NB4 (cell line): ENCODE measurements at places on chromosomes 4 and X.

DNA sequence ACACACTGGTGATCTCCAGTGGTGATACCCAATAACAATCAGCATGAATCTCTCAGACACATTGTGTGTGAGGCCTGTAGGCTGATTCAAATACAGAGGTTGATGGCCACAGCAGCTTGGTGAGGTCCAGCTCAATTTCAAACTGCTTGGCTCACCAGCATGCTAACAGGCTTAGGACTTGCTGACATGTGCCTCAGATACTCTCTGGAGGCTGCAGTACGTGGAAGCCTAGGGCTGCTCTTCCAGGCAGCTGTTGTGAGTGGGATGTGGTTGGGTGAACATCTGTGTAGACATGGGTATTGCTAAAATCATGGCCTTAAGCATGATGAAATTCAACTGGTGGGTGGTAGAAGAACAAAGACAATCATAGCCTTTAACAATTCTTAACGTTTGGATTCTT is 4.3 kb downstream of the CXCL9 start:
- DNase-seq = peak; percentile 88

- peak; percentile 65 for DNase-seq
Observed at GRCh38 chr4:23614284-23614892, 275.5 kb downstream of the PPARGC1A start.

- DNase-seq = no peak
Observed at GRCh38 chr4:87304745-87305432, 17.8 kb downstream of the HSD17B13 start.

- DNase-seq = no peak
Observed at GRCh38 chrX:57211906-57212305, 74.6 kb upstream of the FAAH2 start.

- no peak for DNase-seq
Observed at GRCh38 chr4:173012608-173013007, 156.0 kb upstream of the GALNT7 start.

- DNase-seq = no peak
Observed at GRCh38 chr4:1713003-1713851, 1.1 kb upstream of the SLBP start.

DNA sequence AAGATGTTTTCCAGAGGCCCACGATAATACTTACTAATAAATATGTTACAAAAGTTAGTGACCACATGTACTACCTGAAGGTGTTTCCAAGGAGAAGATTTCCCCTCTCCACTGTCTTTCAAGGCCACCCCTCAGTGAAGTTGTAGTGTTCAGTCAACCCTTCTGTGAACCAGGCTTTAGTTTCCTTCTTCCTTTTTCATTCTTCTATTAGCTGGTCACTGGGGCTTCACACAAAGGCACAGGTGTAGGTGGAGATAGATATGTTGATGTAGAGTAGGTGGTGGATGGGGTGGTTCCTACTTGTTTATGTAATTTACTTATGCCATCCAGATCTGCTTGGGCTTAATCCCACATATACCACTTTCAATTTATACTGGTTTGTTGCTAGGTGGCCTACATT is 43.3 kb upstream of the ADAM29 start:
- no peak for DNase-seq

DNA sequence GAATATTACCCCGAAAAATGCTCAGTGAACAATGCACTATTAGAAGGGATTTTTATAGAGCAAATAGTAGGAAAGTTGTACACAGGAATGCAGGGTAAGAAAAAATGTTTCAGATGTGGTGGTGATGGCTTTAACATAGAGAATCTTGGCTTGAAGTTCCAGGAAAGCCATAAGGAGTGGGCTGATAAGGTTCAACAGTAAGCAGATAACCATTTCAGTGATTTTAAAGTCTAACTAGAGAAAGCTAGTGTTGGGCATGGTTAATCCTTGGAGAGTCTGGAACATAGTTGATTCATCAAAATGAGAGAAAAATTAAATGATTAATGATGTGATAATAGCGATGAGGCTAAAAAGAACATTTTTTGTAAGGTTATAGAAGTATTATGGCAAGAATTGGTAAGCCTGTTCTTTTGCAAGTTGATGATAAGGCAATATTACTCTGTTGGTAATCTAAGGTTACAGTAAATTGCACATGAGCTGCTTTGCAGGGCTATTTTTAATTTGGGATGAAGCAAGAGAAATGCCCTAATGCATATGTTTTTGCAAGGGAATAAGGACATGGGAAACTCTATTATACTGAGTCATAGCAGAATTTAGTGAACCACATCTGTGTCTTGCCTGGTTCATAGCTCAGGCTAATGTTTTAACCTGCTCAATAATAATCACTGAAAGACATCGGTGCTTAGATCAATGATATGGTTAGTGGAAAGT is 44.3 kb downstream of the GALNTL6 start:
- no peak for DNase-seq

DNA sequence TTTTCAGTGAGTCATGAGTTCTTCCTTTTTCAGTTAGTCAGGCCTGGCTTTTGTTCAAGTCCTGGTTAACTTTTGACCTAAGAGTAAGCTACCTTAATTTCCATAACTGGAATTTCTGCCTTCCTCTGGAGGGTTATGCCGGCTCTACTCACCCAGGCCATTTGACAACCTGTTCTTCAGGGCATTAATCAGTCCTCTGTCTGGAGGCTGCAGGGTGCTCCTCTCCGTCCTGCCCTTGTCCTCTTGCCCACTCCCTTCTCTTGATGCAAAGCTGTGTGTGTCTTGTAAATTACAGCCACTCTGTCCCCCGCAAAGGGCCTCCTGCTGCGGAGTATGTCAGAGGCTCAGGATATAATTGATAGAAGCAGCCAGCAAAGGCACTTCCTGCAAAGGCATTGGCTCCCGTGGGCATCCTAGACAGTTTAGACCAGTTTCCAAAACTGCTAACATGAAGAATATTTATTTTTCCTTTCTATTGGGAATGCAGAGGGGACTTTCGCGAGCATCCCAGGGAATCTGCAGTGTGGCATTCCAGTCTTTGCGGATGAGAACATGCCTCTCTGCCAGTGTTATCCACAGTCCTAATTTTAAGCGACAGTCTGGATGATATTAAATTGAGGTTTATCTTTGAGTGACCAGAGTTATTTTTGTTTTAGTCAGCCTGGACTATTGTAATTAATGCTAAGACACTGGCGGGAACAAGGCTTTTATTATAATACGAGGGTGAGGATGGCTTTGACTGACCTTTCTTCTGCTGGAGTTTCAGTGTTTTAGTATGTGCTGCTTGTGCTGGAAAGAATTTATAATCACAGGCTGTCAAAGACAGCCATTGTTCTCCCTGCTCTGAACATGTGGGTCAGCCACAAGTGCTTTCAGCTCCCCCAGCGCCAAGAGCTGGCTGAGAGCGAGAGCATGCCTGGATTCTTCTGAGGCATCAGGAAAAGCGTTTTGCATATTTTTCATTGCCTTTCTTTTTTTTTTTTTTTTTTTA is 74.2 kb downstream of the LIMCH1 start:
- DNase-seq = no peak

DNA sequence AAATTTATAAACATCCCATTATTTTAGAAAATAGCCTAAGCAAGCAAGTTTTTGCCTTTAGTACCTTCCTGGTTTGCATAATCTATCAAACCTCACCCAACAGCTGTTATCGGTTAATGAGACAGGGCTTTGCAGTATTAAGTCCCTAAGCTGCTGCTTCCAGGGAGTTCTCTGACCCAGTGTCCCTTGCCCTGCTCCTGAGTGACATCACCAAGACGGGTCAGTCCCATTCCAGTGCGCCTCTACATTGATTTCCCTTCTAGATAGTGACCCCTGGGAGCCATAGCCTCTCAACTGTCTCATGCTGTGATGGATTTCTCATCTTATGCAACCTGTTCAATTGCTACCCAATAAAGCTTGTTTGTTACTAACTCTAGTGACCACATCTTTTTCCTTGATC is 410.4 kb downstream of the SPOCK3 start:
- DNase-seq = no peak

DNA sequence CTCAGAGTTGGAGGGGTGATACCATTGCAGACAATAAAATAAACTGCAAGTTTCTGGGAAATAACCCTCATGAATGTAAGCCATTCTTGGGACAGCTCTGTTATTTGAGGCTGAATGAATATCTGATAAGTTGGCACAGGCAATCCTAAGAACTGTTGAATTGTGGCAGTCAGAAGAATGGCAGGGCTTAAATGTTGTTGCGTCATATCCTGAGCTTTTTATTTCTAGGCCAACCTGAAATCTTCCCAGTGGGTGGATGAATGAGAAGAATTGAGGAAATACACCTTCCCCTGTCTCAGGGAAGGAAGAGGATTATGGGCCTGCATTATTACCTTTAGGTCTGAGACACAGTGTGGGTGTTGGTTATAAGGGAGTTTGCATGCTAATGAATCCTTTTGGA is 64.4 kb upstream of the C4orf54 start:
- DNase-seq = peak; percentile 9

GRCh38 chr4:43651991-43652390 is 759.5 kb downstream of the GRXCR1 start:
- no peak for DNase-seq

GRCh38 chrX:12139934-12140611 is 1.8 kb downstream of the FRMPD4 start:
- no peak for DNase-seq

GRCh38 chr4:27005501-27005900 is 144.9 kb downstream of the STIM2 start:
- DNase-seq = no peak

DNA sequence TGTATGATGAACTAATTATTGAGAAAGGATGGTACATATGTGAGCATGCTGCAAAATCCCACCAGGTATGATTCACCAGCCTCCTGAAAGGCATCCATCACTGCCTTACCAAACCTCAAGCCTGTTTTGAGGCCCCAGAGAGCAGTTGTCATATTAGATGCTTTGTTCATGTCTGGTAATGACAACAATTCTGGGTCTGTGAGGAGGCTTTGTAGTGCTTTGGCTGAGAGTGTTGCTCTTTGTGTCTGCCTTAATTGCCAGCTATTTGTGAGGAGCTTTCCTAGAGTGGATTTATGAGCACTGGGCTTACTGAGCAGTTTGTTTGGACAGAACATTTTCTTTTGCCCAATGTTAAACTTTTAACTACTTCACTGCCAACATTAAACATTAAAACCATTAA is 69.2 kb downstream of the HEPH start:
- DNase-seq = no peak

DNA sequence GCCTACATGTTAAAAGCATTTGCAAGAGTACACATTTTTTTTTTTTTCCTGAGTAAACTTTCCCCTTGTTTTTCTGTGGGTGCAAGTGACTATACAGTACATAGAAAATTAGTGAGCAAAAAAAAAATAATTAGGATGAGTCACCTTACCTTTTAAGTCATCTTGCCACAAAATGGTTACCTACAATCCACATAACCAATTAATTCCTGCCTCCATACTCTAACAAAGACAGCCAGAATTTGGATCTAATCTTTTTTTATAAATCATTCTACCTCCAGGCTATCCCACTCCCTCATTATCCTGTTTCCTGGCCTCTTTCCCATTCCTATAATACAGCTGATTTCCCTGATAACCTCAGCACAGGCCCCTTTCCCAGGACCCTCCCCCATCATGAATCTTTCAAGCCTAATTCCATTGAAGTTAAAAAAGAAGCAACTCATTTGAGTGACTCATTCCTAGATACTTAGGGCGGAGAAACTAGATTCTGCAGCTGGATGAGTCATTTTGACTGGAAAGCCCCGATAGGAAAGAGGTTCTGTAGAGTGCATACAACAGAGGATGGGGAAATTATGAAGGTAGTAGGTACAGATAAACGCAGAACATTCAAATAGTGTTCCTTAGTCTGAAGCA is 128.2 kb downstream of the C4orf51 start:
- peak; percentile 9 for DNase-seq

DNA sequence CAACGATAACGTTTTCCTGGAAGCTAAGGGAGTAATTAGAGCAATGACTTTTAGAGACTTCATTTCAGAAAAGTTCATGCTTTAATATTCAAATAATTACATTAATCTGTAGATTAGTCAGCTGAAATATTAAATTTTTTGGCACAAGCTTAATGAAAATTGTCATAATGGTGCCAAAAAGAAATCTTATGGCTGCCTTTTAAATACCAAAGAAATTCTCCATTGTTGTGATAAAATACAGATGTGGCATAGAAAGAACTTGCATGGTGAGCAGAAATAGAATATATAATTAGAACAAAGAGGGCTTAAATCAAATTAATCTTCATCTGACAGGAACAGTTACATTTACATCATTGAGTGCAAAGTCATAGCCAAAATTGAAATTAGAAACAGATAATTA is 263.5 kb downstream of the AFF2 start:
- no peak for DNase-seq

DNA sequence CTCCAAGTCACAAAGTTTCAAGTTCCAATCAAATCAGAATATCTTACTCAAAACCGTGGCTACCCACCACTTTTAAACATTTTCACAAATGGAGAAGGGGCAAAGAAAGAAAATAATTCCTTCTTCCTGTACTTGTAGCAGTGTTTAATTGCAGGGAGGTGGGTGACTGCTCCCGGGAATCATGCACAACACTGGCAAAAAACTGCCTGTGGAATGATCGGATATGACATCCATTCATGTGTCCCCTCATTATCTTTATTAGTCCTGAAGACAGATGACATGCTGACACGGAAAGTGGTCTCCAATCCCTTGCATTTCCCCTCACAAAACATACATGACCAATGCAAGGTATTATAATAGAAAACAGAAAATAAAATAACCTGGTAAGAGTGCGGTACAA is 2.0 kb downstream of the TSPAN5 start:
- no peak for DNase-seq

DNA sequence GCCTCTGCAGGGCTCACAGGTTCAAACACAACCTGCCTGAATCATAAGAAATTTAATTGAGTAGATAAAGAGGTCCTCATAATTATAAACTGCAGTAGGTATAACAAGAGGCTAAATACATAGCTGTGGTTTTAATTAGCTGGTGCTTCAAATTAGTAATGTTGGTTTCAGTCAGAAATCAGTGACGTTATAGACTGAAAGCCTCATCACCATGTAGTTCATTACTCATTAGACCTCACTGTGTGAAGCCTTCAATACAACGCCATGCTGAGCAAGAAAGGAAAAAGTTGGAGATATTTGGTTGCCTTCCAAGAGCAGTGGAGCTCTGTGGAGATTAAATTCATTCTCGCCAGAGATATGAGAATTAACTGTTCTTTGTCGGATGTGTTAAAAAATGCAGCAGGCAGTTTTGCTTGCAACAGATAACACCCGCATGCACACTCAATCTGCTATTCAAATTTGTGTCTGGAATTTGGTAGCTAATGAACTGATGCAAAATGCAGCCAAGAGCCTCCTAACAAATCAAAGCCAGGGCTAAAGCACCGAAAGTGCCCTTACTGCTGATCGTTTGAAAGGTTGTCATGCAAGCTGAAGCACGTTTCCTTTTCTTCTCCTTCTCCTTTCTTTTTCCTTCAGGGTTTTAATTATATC is 148.9 kb downstream of the AFF2 start:
- DNase-seq = no peak

GRCh38 chr4:54930226-54930625 is 195.2 kb downstream of the KDR start:
- peak; percentile 7 for DNase-seq

DNA sequence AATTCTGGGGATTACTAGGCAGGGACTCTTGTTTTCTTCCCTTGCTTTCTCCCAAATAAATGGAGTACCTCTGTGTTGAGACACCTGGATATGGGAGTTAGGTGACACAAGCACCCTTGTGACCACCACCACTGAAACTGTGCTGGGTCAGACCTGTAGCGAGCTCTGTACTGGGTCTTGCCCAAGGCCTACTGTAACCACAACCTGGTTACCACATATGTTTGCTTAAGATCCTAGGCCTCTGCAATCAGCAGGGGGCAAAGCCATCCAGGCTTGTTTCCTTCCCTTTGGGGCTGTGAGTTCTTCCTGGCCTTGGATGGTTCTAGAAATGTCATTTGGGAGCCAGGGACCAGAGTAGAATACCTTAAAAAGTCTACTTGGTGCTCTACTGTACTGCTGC is 49.4 kb downstream of the LPAR4 start:
- peak; percentile 58 for DNase-seq
